A673 (cell line): ENCODE measurements at places on chromosomes 13 and 19.
A peak's percentile ranks its signal among the peaks of the same experiment; 100 is the strongest.

- no peak for DNase-seq
Observed at GRCh38 chr13:51839711-51840540, 5.1 kb downstream of the TMEM272 start.

- DNase-seq = no peak
Observed at GRCh38 chr19:8323781-8324185, 2.5 kb downstream of the RPS28 start.

- DNase-seq = no peak
Observed at GRCh38 chr13:33865945-33866344, 48.0 kb downstream of the RFC3 start.

DNA sequence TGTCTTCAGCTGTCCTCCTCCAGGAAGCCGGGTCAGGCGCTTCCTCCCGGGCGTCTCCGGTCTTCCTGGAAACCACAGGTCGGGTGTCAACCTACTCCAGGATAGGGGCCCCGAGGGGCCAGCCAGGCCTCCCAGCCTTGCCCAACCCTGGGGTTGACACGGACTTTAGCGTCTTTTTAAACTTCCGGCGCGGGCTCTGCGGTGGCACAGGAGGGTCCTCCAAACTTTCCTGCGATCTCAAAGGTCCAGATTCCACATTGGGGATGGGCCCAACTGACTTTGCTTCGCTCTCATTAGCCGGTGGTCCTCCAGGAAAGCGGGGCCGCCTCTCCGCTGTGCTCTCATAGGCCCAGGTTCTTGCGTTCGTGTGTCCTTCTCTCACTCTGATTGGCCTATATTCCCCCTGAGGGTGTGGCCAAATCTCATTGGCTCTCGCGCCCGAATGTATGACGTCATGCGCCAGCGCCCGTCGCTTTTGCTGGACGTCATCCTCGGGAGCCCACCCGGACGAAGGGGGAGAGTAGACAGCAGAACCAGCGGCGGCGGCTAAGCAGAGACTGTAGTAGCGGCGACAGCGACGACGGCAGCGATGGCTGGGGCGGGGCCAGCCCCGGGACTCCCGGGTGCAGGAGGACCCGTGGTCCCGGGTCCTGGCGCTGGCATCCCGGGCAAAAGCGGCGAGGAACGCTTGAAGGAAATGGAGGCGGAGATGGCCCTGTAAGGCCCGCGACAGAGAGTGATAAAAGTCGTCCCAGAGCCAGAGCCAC, at the start of gene RBM42:
TSS of gene RBM42 (plus strand) at position 472 of the 767 bp plus-strand sequence. CDS start at position 590, 118 bp downstream.
- peak; percentile 99 for DNase-seq

GRCh38 chr13:40958655-40959054, 60.5 kb downstream of the ELF1 start:
- no peak for DNase-seq

- no peak for DNase-seq
Observed at GRCh38 chr19:1134431-1134830, 30.6 kb downstream of the GPX4 start.

GRCh38 chr19:47798904-47799266, 5.5 kb downstream of the TPRX1 start:
- DNase-seq = no peak

- DNase-seq = no peak
Observed at GRCh38 chr13:32024750-32025149, 6.8 kb upstream of the FRY start.

DNA sequence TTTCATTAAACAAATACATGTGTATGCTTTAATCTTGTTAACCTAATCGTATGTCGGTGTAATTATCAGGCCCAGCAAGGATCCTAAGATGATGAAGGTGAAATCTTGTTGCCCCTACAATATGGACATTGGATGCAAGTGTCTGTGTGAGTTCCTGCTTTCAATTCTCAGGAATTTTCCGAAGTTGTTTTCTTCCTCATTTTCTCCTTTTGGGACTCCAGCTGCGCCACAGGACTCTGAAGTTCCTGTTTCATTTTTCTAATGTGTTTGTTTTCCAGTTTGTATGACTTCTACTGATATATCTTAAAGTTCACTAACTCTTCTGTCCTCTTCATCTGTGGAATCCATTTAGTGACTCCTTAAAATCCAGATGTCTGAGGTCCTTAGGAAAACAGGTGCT, 11.9 kb upstream of the OR7D2 start:
- no peak for DNase-seq

- peak; percentile 12 for DNase-seq
Observed at GRCh38 chr13:113785051-113786010, 26.3 kb downstream of the TMEM255B start.

GRCh38 chr19:14612657-14613056, 29.8 kb downstream of the CLEC17A start:
- no peak for DNase-seq

DNA sequence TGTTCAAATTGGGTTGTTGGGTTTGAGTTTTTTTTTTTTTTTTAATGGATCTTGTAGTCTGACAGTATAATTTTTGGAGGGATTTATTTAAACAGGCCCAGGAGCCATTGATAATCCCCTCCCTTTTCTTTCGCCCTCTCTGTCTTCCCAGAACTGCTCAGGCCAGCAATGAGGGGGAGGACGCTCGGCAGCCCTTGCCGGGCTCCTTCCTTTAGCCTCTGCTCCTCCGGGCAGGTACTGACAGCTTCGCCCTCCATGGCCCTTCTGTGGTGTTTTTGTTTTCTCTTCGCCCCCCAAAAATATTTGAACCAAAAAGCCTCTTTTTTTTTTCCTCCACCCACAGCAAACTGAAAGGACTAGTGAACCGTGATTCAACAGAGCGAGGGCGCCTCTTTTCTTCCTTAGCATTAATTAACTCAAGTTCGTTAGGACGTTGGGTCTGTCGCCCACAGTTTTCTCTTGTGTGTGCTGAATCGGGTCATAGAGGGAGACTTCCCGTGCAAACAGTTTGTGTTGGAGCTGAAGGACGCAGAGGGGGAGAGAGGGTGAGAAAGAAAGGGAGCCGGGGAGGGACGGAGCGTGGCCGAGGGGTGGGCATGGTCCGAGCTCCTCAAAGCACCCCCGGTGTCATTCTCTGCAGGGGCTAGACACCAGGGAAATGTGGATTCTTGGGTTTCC, 21.5 kb downstream of the NFIX start:
- no peak for DNase-seq

GRCh38 chr13:98274921-98275487, 97.9 kb upstream of the RNF113B start:
- DNase-seq = no peak

- DNase-seq = no peak
Observed at GRCh38 chr19:10283301-10284064, 3.3 kb upstream of the ICAM4 start.

DNA sequence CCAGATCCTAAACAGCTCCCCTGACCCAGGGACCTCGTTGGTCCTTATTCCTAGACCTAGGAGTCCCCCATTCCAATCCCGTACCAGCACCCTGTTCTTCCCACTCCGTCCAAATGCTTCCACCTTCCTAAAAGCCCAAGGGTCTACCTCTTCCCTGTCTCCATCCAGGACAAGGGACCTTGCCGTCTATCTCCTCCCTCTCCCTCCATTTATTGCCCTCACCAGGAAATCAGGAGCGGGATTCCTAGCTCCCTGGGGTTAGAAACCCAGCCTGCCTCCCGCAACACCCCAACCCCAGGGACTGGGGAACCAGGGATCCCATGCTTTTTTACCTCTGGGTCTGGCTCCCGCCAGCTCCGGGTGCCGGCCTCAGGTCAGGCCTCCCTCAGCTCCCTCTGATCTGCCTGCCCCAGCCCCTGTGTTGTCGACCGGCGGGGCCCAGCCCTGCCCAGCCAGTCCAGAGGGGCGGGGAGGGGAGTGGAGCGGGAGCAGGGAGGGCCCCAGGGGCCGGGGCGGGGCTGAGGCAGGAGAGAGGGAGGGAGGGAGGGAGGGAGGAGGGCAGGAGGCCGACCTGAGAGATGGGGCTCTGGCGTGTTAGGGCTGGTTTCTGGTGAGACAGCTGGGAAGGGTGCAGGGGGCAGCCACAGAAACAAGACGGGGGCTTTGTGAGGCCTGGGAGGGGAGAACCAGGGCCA, at the start of gene B3GNT8:
TSS of gene B3GNT8 (minus strand) at position 423 of the 695 bp plus-strand sequence. CDS start 596 bp downstream, outside the sequence.
- peak; percentile 32 for DNase-seq

GRCh38 chr13:39684531-39685137, 29.2 kb downstream of the COG6 start:
- peak; percentile 73 for DNase-seq
